ENCODE measurements at places on chromosomes 13 and 19.

DNA sequence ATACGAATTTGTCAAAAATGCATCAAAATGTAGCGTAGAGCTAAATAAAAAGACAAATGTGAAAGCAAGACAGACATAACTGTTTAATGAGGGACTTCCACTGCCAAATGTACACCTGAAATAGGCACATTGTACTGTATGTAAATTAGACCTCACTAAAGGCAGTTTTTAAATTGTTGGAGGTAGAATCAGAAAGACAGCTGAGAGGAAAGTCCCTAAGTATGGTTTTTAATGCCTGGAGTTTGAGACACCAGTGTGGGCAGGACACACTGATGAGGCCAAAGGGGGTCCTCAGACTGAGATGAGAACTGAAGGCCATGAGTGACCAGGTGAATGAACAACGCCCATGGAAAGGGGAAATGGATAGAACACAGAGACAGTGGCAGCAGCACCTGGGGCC is 22.9 kb downstream of the MED26 start:
- no peak for DNase-seq

DNA sequence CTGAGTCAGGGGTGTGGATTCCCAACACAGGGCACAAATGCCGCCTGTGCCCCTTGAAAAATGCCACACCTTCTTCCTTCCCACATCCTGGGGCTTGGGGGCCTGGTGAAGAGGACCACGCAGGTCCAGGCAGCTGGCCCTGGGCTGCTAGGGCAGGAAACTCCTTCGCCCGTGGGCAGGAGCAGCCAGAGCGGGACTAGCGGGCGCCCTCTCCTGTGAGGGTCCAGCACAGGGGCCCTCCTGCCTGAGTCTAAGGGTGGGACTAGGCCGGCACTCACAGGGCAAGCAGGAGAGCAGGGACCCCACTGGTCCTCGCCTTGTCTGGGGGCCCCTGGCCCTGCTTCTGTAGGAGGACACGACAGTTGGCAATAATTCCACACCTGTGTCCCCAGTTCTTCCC is 7.5 kb upstream of the CEBPA start:
- DNase-seq, result no peak

DNA sequence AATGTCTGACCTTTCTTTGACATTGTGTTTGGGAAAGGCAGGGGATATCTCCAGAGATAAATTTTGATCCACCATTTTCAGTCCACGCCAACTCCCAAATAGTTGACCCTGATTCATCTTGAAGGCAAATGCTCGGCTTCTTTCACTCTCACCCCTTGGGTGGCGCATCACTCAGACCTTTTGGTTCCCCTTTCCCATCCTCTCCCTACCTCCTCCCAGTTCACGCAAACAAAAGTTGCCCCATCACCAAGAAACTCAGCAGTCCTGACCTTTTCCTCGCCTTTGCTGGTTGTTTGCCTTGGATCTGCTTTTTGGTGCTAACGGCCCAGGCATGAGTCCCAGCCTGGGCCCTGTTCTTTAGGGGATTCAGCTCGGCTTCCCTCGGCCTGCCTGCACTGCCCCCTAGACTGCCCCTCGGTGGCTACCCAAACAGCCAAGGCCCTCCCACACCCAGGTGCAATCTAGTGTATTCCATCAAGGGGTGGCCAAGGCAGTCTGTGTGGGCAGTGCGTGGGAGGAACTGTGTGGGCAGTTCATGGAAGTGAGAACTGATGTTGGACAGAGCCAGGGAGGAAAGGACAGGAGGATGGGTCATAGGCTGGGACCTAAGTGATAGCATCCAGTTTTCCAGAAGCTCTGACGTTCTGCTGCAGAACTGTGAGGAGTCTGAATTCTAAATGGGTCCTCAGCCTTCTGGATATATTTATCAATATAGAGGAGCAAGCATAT is 255.7 kb downstream of the DLEU7 start:
- no peak for DNase-seq

DNA sequence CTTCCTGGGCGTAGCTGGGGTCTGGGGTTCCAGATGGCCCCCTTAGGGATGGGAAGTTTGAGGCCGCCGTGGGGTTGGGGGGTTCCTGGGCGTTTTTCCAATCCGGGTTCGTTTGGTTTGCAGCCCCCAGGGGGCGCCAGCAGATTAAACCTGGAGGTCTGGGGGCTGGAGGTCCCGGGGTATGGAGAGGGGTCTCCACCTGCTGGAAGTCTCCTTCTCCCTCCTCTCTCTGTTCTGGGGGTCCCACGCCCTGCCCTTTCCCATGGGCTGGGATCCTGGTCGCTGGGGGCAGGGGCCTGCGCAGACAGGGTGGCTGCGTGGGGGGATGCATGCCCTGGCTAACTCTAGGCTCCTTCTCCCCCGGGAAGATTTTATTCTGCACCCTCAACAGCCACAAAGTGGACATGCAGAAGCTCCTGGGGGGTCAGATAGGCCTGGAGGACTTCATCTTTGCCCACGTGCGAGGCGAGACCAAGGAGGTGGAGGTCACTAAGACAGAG is 899 bp downstream of the GIPC3 start:
- no peak for DNase-seq

GRCh38 chr13:28047757-28048388 is 52.5 kb downstream of the FLT3 start:
- no peak for DNase-seq

DNA sequence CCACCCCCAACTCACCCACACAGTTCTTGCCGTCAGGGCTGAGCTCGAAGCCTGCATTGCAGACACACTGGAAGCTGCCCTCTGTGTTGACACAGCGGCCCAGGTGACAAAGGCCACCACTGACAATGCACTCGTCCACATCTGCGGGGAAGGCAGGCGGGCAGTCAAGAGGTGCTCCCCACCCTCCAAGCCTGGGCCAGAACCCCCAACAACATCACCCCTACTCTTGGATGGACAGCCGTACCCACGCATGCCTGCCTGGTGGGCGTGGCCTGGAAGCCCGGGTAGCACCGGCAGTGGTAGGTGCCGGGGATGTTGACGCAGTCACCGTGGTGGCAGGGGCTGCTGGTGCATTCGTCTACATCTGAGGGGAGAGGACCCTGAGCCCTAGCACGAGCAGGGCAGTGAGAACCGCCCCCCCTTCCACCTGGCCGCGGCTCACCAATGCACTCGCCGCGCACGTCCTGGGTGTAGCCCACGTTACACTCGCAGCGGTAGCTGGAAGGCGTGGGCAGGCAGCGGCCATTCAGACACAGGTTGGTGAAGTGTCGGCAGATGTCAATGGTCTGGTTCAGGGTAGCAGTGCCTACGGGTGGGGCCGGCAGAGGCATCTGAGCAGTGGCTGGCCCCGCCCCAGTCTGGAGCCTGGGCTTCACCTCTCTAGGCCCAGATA is 13.3 kb downstream of the FBN3 start:
- DNase-seq, result no peak

DNA sequence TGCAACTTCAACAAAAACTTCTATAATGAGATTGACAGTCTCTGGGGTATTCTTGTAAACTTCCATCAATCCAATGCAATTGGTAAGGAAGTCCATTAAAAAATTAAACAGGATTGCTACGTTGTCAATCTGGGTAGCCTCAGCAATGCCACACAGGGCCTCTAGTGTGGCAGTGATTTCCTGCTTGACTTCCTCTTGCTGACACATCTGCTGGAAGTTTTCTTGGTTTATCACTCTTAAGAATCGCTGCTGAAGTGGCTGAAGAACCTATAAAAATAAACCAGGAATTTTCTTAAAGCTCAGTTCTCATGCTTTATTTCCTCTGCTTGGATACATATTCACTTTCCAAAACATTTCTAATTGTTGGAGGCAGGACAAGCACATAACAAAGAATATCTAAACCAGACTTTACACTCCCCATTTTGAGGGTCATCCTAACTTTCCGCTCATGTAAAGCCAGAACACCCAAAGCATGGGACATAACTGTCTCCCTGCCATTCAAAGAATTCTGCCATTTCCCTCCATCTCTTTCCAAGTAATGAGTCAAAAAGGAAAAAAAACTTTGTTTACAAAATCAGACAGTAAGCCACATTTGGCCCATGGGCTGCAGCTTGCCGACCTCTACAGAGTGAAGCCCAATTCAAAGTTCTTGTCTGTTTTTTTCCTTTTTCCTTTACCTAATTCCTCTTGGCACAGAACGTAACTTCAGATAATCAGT is 23.2 kb upstream of the EEF1AKMT1 start:
- no peak for DNase-seq

DNA sequence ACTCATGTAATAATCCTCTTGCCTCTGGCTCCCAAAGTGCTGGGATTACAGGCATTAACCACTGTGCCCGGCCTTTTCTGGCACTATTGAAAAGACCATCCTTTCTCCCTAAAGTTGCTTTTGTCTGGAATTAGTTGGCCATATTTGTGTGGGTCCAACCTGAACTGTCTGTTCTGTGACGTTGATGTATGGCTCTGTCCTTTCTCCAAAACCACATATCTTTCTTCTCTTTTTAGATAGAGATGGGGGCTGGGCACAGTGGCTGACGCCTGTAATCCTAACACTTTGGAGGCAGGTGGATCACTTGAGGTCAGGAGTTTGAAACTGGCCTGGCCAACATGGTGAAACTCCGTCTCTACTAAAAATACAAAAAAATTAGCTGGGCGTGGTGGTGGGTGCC is 17.9 kb downstream of the DNM2 start:
- DNase-seq, result no peak

DNA sequence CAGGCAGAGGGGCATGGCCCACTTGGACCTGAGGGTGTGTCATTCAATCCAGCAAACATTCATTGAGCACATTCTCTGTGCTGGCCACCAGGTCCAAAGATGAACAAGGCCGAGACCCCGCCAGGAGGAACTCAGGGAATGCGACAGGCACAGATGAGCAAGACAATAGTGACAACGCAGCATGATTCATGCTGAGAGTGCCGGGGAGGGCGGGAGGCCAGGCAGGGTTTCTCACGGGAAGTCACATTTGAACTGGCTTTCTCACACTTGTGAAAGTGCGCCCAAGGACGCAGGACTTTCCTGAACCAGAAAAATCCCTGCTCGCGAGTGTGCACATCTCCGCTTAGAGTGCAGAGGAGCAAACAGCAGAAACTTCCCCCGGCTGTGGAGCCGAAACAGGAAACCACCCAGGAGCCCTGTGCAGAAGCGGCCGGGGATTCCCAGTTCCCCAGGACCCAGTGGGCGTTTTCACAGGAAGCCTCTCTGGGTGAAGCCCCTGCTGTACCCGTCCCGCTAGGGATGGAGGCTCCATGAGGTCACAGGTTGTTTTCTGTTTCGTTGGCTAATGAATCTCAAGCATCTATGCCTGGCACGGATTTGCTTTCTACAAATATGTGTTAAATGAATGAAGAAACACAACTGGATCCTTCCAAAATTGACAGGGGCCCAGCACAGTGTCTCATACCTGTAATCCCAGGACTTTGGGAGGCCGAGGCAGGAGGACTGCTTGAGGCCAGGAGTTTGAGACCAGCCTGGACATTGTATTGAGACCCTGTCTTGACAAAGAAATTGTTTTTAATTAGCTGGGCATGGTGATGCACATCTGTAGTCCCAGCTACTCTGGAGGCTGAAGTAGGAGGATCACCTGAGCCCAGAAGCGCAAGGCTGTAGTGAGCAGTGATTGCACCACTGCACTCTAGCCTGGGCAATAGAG is 68.4 kb upstream of the TM9SF2 start:
- DNase-seq, result peak; percentile 74

DNA sequence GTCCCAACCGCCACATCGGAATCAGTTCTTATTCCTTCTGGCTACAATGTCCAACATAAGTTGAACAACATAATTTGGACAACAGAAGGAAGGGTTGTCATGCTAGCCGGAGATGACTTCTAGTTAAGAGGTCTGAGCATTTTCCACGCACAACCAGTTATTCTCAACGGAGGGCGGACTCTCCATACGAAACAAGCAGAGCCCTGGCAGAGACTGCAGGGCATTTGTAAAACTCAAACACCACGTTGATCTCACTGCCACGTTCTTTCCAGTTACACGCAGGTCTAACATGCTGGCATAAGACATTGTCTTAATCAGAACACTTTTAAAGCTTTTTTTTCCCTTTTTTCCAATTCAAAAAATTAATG is 38.3 kb upstream of the DCUN1D2 start:
- DNase-seq, result no peak

- no peak for DNase-seq
Observed at GRCh38 chr19:34135054-34135800, 37.1 kb upstream of the LSM14A start.

- DNase-seq, result no peak
Observed at GRCh38 chr13:31625115-31625514, 114.2 kb upstream of the RXFP2 start.

DNA sequence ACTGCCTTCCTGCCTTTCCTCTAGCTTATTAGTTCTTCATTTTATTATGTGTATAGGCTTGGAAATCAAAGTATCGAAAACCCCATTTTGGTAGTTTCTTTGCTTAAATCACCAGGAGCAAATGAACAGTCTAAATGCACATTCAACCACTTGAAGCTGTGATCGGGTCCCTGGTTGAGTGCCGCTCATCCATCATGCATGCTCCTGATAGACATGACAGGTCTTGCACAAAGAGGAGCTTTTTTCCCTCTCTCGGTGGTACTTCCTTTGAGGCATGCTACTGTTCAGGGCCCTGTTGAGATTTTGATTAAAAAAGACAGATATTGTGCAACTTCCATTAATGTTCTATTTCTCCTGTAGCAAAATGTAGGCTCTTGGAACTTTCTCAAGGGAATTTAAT is 185.8 kb downstream of the OLFM4 start:
- no peak for DNase-seq

GRCh38 chr19:3783660-3784584 is 2.3 kb downstream of the MATK start:
- peak; percentile 18 for DNase-seq

DNA sequence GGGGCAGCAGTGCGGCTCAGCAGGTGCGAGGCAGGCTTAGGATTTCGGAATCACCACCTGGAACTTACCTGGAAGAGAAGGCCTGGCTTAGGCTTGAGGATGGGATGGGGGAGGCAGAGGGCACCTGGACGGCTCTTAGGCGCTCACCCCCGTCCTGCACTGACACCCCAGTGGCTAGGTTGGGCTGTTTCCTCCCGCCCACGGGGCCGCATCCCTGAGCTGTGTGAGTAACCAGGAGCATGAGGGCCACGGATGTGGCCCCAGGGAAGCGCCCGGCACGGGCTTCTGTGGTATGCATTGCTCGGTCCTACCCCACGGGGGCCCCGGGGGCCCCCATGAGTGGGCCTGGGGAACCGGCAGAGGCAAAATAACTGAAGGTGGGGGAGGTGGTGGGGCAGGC is 2.4 kb upstream of the NKPD1 start:
- DNase-seq, result no peak

GRCh38 chr19:4981681-4981958 is 12.7 kb downstream of the KDM4B start:
- no peak for DNase-seq

DNA sequence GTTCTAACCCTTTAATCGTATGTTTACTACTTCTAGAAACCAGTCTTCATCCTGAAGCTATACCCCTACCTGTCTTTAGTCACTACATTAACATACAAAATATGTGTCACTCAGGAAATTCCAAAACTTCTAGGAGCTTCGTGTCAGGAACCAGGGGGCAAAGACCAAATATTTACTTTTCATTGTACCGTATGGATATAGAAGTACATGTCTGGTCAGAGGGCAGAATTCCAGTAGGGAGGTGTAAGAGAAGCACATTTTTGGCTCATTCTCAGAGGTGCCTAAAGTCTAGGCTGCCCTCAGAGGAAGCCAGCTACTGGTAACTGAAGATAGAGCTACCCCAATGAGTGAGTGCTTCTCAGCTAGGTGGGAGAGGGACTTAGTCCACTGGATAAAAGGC is 320.7 kb downstream of the DIAPH3 start:
- no peak for DNase-seq
